Hair follicular keratinocyte (primary cell): ENCODE measurements at places on chromosomes 3 and 15. TPM values are rescaled to one million over a fixed set of nuclear protein-coding genes. Genes with fewer than 3 reads are reported as not detected.

The SPATA12 gene
- not detected in 2 replicates for total RNA-seq

The MUC20 gene
- not detected in 2 replicates for total RNA-seq

The THSD4 gene
- total RNA-seq = 38.0 and 81.8 TPM in 2 replicates

The TMEM44 gene
- 9.5 and 14.9 TPM in 2 replicates for total RNA-seq

The RTP1 gene
- not detected in 2 replicates for total RNA-seq

The HHLA2 gene
- total RNA-seq = not detected in 2 replicates

The SEMA3G gene
- total RNA-seq = 0.46 TPM in 1 of 2 replicates, not detected in the other

The SLC38A3 gene
- total RNA-seq = not detected in 2 replicates

The SMCO1 gene
- total RNA-seq = 0.23 TPM in 1 of 2 replicates, not detected in the other

The CSTA gene
- 486 and 754 TPM in 2 replicates for total RNA-seq

The TPRG1 gene
- total RNA-seq = 0.30 and 0.47 TPM in 2 replicates

The CRTAP gene
- total RNA-seq = 150 and 237 TPM in 2 replicates

The APBA2 gene
- 6.6 and 10.4 TPM in 2 replicates for total RNA-seq

The TM4SF18 gene
- total RNA-seq = 0.46 TPM in 1 of 2 replicates, not detected in the other

The TGM4 gene
- total RNA-seq = 0.08 and 0.16 TPM in 2 replicates

The GPR149 gene
- total RNA-seq = not detected in 2 replicates

The TRH gene
- total RNA-seq = not detected in 2 replicates

The RFX7 gene
- total RNA-seq = 5.8 and 7.0 TPM in 2 replicates

The GOLGA6L7 gene
- total RNA-seq = not detected in 2 replicates

The COL6A5 gene
- total RNA-seq = not detected in 2 replicates

The GLT8D1 gene
- total RNA-seq = 58.9 and 70.5 TPM in 2 replicates

The TCF12 gene
- total RNA-seq = 29.6 and 44.7 TPM in 2 replicates

The PAK6 gene
- 21.0 and 21.7 TPM in 2 replicates for total RNA-seq

The EOMES gene
- 1.9 and 2.7 TPM in 2 replicates for total RNA-seq

The HYAL1 gene
- 3.0 and 6.3 TPM in 2 replicates for total RNA-seq

The PLA2G4E gene
- 0.27 and 0.39 TPM in 2 replicates for total RNA-seq

The DUOXA1 gene
- 16.4 and 30.6 TPM in 2 replicates for total RNA-seq

The SOX2 gene
- total RNA-seq = not detected in 2 replicates

The DPPA4 gene
- total RNA-seq = not detected in 2 replicates

The GRM7 gene
- not detected in 2 replicates for total RNA-seq

The PRKCI gene
- 39.4 and 49.6 TPM in 2 replicates for total RNA-seq

The C3orf20 gene
- total RNA-seq = not detected in 2 replicates

The LMLN gene
- 1.9 and 4.1 TPM in 2 replicates for total RNA-seq

The C3orf33 gene
- total RNA-seq = 1.1 and 1.4 TPM in 2 replicates

The PTH1R gene
- total RNA-seq = not detected in 2 replicates

The VEPH1 gene
- 0.08 and 0.34 TPM in 2 replicates for total RNA-seq

The GUCA1C gene
- total RNA-seq = not detected in 2 replicates

The RBP2 gene
- not detected in 2 replicates for total RNA-seq

The PIGZ gene
- total RNA-seq = 1.1 and 2.1 TPM in 2 replicates

The SSUH2 gene
- not detected in 2 replicates for total RNA-seq

The UROC1 gene
- total RNA-seq = not detected in 2 replicates

The DLEC1 gene
- total RNA-seq = not detected in 2 replicates

The TMEM45A gene
- 4.4 and 8.4 TPM in 2 replicates for total RNA-seq

The HAUS2 gene
- 35.3 and 48.3 TPM in 2 replicates for total RNA-seq

The IP6K2 gene
- total RNA-seq = 53.0 and 55.1 TPM in 2 replicates

The SCAANT1 gene
- not detected in 2 replicates for total RNA-seq

The GRIP2 gene
- total RNA-seq = 0.16 TPM in 1 of 2 replicates, not detected in the other

The GPR171 gene
- not detected in 2 replicates for total RNA-seq

The APOD gene
- total RNA-seq = 0.23 TPM in 1 of 2 replicates, not detected in the other

The ENTPD3 gene
- 6.3 and 12.2 TPM in 2 replicates for total RNA-seq
